SK-MEL-5 (cell line): ENCODE measurements at places on chromosomes 4 and X. TPM values are rescaled to one million over a fixed set of nuclear protein-coding genes. Genes with fewer than 3 reads are reported as not detected.

CLTRN gene
- total RNA-seq: 0.85 and 1.3 TPM in 2 replicates

HSFX3 gene
- total RNA-seq: not detected in 2 replicates

PCYT1B gene
- total RNA-seq: 1.1 and 1.6 TPM in 2 replicates

GPR173 gene
- total RNA-seq: not detected in 2 replicates

PDZD4 gene
- total RNA-seq: 14.6 and 15.2 TPM in 2 replicates

WWC2 gene
- 10.8 and 12.7 TPM in 2 replicates for total RNA-seq

GUCY1B1 gene
- 0.18 and 0.69 TPM in 2 replicates for total RNA-seq

SMAD1 gene
- total RNA-seq: 8.1 and 8.8 TPM in 2 replicates

- no peak for DNase-seq
Measured at GRCh38 chr4:88999392-88999930, 57.5 kb downstream of the FAM13A start.

GRCh38 chrX:74924449-74925224 lies 615 bp downstream of the NEXMIF start:
- DNase-seq: no peak

DNA sequence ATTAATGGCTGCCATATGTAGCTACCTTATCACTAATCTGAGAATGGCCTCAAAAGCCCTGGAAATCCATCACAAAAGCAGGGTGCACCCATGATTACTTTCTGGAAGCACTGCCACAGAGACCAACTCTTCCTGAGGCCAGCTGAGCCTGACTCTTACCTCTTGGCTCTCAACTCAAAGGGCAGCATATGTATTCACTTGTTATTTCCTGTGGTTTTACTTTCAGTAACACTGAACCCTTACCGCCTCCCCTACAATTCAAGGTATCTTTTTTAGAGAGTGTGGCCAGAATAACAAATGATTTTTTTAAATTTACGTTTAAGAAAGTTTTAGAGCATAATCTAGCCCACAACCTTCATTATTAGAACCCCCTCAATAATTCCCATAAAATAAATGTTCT lies 434.9 kb downstream of the FSTL5 start:
- no peak for DNase-seq

DNA sequence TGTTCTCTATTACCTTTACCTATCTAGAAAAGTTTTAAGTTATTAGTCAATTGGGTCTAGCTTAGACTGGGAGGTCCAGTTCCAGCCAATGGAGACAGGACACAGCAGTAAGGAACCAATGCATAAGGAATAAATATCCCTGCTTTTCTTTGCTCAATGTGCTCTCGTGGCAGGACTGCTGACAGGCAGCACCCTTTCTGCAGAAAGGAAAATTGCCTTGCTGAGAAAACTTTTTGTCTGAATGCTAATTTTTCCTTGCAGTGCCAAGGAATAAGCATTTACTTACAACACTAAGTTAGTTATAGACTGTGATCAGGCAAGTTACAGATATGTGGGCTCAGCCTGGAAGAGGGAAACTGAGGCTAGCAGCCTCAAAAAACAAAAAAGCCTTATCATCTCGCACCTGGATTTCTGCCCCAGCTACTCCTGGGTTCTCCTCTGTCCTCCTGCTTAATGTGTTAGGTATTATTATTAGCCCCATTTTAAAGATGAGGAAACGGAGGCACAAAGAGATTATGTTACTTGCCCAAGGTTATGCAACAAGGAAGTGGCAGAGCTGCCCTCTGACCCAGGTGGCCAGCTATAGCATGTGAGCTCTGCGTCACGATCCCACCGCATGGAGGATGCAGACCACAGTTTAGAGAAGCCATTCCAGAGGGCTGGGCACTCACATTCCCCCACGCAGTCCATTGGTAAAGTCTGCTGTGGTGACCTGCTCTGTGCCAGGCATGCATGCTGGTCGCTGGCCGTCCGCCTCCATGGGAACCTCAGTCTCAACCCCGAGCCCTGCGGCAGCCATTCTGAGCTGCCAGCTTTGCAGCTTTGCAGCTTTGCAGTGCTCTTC lies 40.5 kb upstream of the C4orf50 start:
- DNase-seq: no peak

- no peak for DNase-seq
Measured at GRCh38 chr4:80208610-80209339, 11.5 kb downstream of the PRDM8 start.

- no peak for DNase-seq
Measured at GRCh38 chrX:4570151-4570550, 856.7 kb upstream of the PRKX start.

GRCh38 chrX:11792461-11793421 lies 34.7 kb downstream of the MSL3 start:
- no peak for DNase-seq

DNA sequence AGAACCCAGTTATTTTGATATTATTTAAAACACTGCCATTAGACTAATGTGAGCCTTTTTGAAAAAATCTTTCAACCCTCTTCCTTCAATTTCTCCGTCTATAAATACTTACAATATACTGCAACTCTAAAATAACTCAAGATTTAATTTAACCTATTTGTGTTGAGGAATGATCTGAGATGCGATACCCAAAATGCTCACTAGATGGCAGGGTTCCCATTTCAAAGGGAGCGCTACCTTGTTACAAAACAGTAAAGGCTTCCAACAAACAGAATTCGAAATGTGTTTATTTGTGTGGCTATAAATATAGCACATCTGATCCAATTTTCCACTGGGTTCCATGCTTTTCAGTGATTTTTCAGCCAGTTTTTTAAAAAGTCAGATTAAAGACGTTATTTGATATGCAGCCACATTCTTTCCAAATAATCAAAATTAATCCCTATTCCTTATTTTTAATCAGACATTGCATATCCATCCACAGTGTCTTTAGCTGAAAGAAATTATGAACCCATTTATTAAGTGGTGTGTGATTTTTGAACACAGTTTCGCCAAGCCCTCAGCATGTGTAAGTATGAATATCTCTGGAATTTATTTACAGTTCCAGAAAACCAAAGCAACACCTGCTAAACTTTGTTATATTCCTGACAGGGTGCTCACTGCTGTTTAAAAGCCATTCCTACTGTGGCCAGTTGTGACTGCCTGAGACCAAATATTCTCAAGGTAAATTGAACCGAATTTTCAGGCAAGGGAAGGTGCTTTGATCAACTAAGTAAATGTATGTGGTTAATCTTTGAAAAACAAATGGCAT lies 668.0 kb upstream of the LCORL start:
- DNase-seq: peak; percentile 62

GRCh38 chr4:150206954-150207353 lies 128.7 kb downstream of the DCLK2 start:
- no peak for DNase-seq

DNA sequence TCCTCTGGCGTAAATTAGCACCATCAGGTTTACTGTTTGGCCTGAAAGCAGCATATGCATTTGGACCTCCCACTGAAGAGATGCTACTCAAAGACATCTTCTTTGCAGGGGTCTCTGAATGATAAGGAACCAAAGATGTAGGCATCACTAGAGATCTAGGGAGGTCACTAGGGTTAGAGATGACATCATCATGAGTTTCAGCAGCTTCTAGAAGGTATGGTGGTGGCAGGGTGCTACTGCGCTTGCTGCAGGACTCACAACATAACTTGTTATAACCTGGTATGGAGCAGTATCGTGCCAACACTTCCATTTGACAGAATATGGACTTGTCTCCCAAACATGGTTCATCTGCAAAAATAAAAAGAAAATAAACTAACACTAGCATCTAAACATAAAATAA lies 251.6 kb downstream of the NPFFR2 start:
- DNase-seq: no peak

DNA sequence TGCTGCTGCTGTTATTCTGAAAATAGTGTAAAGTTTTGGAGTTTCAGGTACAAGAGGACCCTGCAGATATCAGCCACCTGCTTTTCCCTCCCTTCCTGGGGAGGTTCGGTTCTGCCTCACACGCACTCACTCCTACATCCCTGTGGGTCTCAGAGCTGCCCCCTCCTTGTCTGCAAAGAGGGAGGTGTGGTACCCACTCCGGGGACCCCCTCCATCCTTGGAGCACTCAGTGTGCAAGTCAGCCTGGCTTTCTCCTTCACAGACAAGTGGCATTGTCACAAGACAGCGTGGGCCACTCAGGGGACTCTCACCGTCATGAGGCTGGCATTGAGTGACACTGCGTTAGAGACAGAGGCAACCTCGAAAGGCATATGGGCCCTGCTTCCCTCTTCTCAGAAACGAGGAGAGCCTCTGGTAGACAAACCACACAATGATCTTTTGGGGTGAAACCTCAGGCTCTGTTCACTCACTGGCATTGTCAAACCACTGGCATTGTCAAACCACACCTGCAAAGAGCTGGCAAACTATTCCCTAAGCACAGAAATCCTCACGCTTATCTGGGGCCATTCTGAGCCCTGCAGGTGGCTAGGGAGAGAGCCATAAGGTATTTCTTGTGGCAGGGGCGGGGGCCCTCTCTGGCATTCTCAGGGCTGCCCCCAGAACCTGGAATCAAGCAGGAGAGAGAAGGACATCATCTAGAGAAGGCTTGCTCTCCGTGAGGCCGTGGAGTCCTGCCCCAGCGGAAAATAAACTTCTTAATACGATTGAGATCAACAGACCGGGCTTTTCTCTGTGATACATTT lies 285.0 kb downstream of the SHOX start:
- DNase-seq: no peak

DNA sequence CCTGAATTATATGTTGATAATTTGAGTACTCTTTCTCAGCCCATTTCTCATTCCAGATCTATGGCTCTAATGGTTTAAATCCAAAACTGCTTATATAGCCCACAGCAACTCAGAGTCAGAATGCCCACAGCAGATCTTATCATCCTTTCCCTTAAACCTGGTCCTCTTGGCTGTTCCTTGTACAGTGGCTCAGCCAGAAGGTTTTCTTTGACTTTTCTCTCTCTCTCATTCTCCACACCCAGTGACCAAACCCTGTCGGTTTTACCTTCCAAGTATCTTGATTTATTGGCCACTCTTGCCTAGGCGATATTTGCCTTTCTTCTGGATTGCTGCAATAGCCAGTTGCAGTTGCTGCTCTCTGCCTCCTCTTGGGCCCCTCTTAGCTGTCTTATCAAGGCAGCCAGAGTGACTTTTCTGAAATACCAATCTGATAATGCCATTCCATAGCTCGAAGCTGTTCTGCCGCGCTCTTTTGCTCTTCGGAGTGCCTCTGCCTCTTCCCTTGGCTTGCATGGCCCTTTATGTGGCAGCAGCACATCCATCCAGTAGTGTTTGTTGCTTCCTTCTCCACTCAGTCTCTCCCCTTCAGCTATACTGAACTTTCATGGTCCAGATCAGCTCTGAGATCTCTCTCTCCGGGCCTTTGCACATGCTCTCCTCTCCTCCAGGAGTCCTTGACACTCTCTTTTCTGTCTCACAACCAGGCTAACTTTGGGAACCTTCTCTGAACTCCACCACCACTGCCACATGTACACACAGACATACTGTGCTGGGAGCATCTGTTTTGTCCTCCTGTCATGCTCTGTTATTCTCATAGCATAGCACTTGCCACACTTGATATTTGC lies 11.8 kb downstream of the GAB1 start:
- no peak for DNase-seq
